ENCODE measurements at places on chromosomes 3 and 15. TPM values are rescaled to one million over a fixed set of nuclear protein-coding genes. Genes with fewer than 3 reads are reported as not detected.

KLF15 gene
- 0.63 TPM for total RNA-seq

CGNL1 gene
- total RNA-seq: 0.56 TPM

ARHGEF26 gene
- 2.6 TPM for total RNA-seq

PLAAT1 gene
- 2.0 TPM for total RNA-seq

ITIH1 gene
- not detected for total RNA-seq

RBPMS2 gene
- total RNA-seq: not detected

ECE2 gene
- not detected for total RNA-seq

ARL14 gene
- 1.1 TPM for total RNA-seq

BTLA gene
- not detected for total RNA-seq

ZBED2 gene
- total RNA-seq: 21.3 TPM

CLSTN2 gene
- under 0.01 TPM for total RNA-seq

EXD1 gene
- not detected for total RNA-seq

FSD2 gene
- total RNA-seq: not detected

TMEM44 gene
- total RNA-seq: 9.5 TPM

SLC38A3 gene
- total RNA-seq: not detected

FEZF2 gene
- not detected for total RNA-seq

TRAT1 gene
- total RNA-seq: not detected

DNASE1L3 gene
- not detected for total RNA-seq

TKT gene
- total RNA-seq: 737 TPM

GRAMD2A gene
- 10.2 TPM for total RNA-seq

VPS13C gene
- total RNA-seq: 19.1 TPM

CAMP gene
- not detected for total RNA-seq

CKMT1A gene
- 195 TPM for total RNA-seq

KCNAB1 gene
- total RNA-seq: 0.42 TPM

IL5RA gene
- not detected for total RNA-seq

UCN2 gene
- total RNA-seq: 15.2 TPM

VPS39 gene
- total RNA-seq: 24.8 TPM

MYRIP gene
- not detected for total RNA-seq

Data from airway epithelial cell (primary cell).